ENCODE measurements at places on chromosomes 16 and 17. TPM values are rescaled to one million over a fixed set of nuclear protein-coding genes. Genes with fewer than 3 reads are reported as not detected.

GRCh38 chr17:214881-215331 is 33.5 kb upstream of the DOC2B start:
- DNase-seq = no peak

- DNase-seq = peak; percentile 72
Measured at GRCh38 chr17:76547183-76547641, 7.4 kb downstream of the PRCD start.

GRCh38 chr16:50797456-50797855 is 55.6 kb downstream of the CYLD start:
- DNase-seq = no peak

The C16orf96 gene
- not detected for polyA plus RNA-seq

GRCh38 chr17:80860703-80861417 is 130.8 kb upstream of the CHMP6 start:
- no peak for DNase-seq

DNA sequence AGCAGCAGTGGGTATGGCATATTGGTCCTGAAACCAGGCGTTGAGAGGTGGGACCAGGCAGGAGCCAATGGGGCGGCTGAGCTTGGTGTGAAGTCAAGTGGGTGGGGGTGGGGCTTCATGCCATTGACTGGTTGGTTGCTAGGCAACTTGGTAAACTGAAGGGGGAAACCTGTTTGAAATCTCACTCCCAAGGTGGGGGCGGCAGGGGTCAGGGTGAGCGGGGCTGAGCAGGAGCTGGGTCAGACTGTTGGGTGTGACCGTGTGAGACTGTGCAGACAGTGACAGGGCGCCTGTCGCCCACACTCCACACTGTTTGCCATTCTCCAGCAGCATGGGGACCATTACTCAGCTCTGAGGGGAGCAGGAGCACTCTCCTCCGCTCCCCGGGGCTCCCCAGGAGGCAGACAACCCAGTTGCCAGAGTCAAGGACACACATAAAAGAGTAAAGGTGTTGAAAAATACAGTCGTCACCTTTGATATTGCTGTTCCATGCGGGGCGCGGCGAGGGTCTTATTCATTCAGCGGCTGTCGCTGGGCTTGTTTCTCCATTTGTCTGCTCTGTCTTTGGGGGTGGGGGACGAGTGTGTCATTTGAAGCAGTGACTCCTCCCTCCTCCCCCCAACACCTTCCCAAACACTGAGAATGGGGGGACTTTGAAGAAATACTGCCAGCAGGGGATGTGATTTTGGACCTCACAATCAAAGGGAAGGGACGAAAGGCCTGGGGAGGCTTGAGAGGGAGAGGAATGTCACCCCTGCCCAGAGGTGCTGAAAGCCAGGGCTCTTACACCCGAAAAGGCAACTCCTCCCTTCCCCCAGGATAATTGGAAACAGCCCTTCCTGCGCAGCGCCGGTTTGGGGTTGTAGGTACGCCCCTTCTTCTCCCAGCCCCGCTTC is 1.2 kb upstream of the EFNB3 start:
- peak; percentile 34 for DNase-seq

GRCh38 chr16:78227855-78228254 is 128.4 kb downstream of the WWOX start:
- no peak for DNase-seq

DNA sequence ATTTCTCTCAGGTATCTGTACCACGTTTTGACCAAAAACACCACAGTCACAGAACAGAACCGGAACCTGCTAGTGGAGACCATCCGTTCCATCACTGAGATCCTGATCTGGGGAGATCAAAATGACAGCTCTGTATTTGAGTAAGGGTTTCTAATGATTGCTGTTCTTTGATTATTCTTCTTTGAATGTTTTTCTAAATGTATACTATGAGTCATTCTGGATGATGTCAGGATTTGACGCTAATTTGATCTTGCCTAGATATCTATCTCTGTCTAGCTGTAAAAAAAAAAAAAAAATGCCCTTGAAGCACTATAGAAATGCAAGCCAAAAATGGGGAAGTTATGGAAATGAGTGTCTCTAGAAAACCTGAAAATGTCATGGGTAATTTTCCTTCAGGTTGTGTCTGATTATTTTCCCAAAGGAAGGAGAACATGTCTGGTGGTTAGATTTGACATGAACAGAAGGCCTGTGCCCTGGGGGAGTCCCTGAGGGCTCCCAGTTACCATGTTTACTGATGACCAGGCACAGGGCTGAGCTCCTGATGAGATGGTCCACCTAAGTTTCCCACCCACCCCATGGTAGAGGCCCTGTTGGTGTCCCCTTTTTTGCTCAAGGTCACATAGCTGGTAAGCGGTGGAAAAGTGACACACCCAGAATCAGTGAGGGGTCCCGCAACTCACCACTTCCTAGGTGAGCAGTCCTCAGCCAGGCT is 13.6 kb downstream of the CLEC16A start:
- DNase-seq = no peak

DNA sequence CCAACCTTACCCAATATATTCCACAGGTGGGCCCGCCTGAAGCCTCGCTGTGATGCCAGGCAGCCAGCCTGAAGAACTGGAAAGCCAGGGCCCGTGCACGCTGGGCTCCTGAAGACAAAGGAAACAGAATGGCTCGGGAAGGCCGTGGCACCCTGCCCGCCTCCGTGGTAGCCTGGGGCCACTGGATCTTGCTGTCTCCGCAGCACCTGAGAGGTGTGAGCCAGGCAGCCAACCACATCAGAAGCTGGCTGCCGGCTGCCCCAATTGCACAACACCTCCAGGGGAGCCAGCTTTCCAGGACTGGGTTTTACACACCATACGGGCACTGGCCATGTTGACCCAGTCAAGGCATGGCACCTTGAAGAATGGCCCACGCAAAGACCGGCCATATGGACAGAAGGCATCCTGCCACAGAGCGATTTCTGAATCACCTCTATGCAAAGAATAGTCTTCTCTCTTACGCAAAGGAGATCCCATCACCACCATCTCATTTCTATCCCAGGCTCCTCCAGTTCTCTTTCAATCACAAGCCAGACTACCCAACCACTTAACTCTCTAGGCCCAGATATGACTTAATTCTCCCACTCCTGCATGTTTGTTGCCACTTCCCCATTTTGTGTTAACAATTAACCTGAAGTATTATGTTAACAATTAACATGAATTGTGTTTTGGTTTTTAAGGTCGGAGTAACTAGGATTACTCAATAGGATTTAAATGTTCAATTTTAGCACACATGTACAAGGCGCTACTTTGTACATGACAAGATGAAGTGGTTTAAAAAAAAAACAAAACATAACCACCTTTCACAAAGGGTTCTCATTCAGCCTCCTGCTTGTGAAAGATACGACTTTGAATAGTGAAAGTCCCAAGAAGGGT is 32.1 kb downstream of the ZFHX3 start:
- peak; percentile 29 for DNase-seq

DNA sequence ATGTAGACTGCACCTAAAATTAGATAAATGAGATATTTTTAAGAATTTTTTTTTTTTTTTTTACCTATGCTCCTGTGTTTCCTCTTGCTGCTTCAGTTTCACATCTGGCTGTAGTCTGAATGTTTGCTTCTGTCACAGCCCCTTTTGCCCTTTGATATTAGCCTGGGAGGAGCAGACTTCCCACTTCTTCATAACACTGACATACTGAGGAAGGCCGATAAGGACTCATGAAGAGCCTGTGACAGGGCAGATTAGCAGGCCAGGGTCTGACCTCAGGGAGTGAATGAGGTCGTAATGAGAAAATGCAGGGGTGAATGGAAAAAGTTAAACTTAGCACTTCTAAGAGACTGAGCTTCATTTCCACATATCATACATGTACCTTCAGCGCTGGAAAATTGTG is at the start of gene SLFN14:
Gene SLFN14, minus strand, starts transcription at position 117 of the 400 bp plus-strand sequence. CDS start 2,757 bp downstream, outside the sequence.
- DNase-seq = no peak

The SOX9 gene
- polyA plus RNA-seq = 9.6 TPM

- no peak for DNase-seq
Measured at GRCh38 chr16:52547004-52547833, at the start of gene TOX3. TOX3 (minus strand) TSS chr16:52547143; CDS start chr16:52546723, 420 bp downstream.

DNA sequence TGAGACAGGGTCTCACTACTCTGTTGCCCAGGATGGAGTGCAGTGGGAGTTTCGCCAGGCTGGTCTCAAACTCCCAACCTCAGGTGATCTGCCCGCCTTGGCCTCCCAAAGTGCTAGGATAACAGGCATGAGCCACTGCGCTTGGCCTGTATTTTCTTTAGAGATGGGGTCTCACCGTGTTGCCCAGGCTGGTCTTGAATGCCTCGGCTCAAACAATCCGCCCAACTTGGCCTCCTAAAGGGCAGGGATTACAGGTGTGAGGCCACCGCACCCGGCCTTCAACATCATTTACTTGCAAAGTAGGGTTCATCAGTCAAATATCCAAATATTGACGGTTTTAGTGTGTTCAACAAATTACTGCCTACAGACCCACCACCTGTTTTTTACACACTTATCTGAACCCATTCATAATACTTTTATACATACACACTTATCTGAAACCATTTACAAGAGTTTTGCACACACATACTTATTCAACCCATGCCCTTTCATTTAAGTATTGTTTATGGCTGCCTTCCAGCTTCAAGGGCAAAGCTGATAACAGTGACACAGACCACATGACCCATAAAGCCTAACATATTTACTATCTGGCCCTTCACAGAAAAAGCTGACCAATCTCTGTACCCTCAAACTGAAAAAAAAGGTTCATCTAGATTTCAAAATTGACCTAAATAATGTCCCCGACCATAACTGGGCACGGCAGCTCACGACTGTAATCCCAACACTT is 11.9 kb downstream of the TMEM170A start:
- no peak for DNase-seq

DNA sequence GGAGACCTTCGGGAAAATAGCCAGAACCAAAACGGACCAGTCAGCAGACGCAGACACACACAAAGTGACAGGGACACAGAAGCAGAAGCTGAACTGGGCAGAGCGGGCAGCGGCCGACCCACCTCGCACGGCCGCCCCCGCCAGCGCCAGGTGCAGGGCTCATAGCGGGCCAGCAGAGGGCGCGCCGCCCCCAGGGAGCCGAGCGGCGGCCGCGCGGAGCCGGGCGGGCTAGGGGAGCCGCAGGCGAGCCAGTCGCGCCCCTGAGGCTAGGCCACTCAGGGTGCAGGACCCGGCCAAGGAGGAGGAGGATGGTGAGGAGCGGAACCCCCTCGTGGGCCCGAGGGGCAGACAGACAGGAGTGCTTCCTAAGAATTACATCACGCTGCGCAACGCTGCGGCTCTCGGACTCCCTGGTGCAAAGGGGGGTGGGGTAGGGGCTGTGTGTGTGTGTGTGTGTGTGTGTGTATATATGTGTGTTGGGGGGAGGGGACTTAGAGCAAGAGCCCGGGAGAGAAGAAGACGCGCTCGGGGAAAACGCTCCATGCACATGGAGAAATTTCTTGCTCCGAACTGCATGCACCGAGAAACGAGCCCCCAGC is 913 bp upstream of the NOG start:
- peak; percentile 64 for DNase-seq

The ZNF319 gene
- 11.3 TPM for polyA plus RNA-seq

GRCh38 chr16:77297996-77298395 is 98.8 kb downstream of the SYCE1L start:
- peak; percentile 65 for DNase-seq

The GNG13 gene
- polyA plus RNA-seq = not detected

The SCNN1G gene
- 0.03 TPM for polyA plus RNA-seq

DNA sequence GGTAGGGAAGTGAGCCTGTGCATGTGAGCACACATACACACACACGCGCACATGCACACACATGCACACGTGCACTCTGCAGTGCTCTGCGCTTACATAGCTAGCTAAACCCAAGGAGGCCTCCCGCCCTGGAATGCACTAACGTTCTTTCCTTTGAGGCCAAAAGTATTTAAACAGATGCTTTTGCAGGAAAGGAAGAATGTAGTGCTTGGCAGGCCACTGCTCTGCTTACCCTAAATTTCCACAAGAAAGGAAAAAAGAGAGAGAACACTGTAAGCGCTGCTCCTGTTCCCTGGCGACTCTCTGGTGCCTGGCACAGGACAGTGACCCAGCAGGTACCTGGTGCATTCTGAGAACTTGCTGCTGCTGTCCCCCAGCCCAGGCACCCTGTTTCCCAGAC is 31.3 kb upstream of the MRPS23 start:
- DNase-seq = no peak

The MT1M gene
- not detected for polyA plus RNA-seq

DNA sequence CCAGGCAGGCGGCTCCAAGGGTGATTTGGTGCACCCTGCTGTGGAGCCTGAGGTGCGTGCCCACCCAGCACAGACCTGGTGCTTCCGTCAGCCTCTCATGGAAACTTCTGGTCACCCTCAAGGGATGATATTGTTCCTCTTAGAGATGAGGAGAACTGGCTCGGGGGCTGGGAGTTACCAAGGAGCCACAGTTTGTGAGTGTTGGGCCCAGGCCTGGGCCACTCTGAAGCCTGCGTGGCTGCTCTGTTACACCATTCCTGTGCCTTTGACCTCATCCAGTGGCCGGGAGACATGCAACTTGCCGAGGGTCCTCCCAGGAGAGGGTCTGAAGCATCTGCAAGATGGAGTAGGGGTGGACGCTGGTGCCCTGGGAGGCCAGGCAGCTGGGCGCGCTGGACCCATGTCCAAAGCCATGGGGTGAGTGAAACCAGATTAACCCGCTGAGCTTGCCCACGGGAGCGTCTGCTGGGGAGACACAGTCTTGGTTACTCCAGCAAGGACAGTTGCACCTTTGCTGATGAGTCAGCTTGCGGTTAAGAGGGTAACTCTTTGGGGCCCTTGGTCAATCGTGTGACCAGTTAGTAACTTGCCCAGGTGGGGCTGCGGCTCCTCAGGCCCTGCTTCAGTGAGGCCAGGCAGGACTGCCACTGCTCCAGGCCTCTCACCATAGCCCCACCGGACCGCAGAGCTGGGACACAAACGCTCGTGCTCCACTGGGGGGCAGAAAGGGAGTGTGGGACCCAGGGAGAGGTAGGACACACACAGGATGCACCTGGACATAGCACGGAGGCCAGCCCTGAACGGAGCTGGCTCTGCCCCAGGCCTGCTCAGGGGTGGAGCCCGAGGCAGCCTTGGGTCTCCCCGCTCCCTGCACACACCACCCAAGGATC is 7.5 kb downstream of the C16orf90 start:
- DNase-seq = no peak

The TNP2 gene
- not detected for polyA plus RNA-seq

GRCh38 chr17:55680686-55681341 is 41.9 kb downstream of the TMEM100 start:
- DNase-seq = no peak

GRCh38 chr16:872436-873242 is 72.1 kb upstream of the GNG13 start:
- no peak for DNase-seq

The CCL14 gene
- not detected for polyA plus RNA-seq

All from A549 (cell line).